NCI-H510A (cell line): ENCODE measurements at places on chromosomes 3 and 15.

GRCh38 chr3:178808748-178809147 lies 262.9 kb downstream of the ZMAT3 start:
- DNase-seq, result no peak

- DNase-seq, result no peak
Measured at GRCh38 chr3:154992655-154993054, 87.5 kb upstream of the MME start.

GRCh38 chr15:60590935-60591495 lies 112.1 kb upstream of the ICE2 start:
- no peak for DNase-seq

DNA sequence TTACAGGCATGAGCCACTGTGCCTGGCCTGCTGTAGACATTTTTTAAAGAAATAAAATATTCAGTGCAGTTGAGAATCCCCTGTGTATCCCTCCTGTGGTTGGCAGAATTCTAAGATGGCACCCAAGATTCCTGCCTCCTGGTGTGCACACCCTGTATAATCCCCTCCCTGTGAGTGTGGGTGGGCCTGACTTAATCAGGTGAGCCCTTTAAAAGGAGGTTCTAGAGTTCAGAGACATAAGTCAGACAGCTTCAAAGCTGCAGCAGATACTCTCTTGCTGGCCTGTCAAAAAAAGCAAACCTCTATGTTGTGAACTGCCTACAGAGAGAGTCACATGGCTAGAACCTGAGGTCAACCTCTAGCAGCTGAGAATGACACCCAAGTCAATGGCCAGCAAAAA lies 7.0 kb upstream of the VIPR1 start:
- DNase-seq, result no peak

- DNase-seq, result no peak
Measured at GRCh38 chr15:93360318-93360717, 271.3 kb upstream of the RGMA start.

GRCh38 chr3:54985856-54986255 lies 58.0 kb upstream of the LRTM1 start:
- no peak for DNase-seq

GRCh38 chr3:77096966-77097890 lies 57.3 kb downstream of the ROBO2 start:
- DNase-seq, result no peak

DNA sequence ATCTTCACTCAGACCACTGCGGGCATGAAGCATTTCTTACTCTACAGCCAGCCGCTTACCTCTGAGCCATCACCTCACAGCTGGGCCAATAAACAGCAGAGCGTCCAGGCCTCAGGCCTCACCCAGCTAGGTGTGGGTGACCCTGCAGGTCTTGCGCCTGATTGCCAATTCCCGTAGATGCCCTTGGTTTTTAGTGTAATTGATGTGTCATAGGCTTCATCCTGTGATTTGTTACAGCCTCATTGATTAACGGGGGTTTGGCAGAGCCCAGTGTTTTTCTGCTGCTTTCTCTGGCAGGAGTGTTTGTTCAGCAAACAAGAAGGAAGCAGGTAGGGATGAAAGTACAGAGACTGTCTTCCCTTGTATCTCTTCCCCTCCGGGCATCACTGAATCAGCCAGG lies 49.6 kb upstream of the BNIP2 start:
- DNase-seq, result no peak

DNA sequence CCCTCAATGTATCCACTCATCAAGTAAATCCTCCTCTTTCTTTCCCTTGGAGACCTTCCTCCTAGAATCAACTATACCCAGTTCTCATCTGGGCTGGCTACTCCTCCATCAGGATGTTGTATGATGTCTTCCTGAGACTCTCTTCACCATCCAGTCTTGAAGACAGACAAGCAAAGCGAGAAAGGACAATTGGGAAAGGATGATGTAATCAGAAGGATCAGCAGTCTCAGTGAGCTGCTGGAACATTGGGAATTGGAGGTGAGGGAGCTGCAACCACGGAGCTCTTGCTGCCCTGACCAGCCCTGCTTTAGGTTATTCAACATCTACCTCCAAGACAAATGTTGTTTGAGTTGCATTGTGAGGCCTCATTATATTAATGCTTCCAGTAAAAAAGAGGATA lies 48.0 kb upstream of the UBP1 start:
- no peak for DNase-seq

- DNase-seq, result no peak
Measured at GRCh38 chr3:4898454-4899313, 80.6 kb upstream of the BHLHE40 start.

- no peak for DNase-seq
Measured at GRCh38 chr3:35592589-35593295, 46.6 kb upstream of the ARPP21 start.

- no peak for DNase-seq
Measured at GRCh38 chr15:70322051-70322668, 224.4 kb upstream of the TLE3 start.

DNA sequence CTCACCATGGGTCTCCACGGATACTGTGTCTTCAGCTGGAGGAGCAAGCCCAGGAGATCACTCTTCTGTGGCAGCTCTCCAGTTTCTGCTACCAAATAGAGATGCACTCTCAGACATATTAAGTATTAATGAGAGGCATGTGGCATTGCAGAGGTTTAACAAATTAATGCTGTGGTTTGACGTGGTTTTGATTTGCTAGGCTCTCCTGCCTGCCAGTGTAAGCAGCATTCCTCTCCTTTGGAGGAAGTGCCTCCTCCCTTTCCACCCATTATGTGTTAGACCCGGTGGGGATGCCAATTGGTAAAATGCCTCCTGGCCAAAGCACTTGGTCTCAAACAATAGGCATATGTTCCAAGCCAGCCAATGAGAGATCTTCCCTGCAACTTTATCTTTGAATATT lies 124.8 kb downstream of the MYLK start:
- no peak for DNase-seq

GRCh38 chr3:30779686-30780287 lies 114.7 kb downstream of the GADL1 start:
- DNase-seq, result no peak
